ENCODE measurements at places on chromosomes 12 and 14.

GRCh38 chr12:108637222-108637971, 3.7 kb upstream of the SELPLG start:
- DNase-seq, result no peak

- DNase-seq, result no peak
Observed at GRCh38 chr12:125166041-125166440, 100.8 kb downstream of the AACS start.

GRCh38 chr14:75539561-75540478, 17.6 kb downstream of the BATF start:
- no peak for DNase-seq

DNA sequence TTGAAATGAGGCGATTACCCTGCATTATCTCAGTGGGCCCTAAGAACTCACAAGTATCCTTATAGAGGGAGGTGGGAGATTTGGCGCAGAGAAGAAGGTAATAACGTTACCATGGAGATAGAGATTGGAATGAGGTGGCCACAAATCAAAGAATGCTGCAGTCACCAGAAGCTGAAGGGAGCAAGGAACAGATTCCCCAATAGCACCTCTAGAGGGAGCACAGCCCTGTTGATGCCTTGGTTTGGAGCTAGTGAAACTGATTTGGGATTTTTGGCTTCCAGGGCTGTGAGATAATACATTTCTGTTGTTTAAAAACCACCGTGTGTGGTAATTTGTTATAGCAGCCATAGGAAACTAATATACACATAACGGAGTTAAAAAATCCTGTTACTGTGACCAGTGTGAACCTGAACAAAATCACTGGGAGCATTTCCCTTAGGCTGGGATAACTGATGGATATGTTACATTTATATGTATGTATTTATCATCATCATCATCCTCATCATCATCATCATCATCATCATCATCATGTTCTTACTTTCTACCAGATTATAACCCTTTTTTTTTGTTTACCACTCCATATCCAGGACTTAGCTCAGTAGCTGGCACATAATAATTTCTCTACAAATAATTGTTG, 100.3 kb downstream of the LIN7A start:
- DNase-seq, result no peak

- no peak for DNase-seq
Observed at GRCh38 chr12:14239350-14239934, 126.0 kb upstream of the ATF7IP start.

- DNase-seq, result no peak
Observed at GRCh38 chr12:6827437-6827911, 733 bp upstream of the P3H3 start.

DNA sequence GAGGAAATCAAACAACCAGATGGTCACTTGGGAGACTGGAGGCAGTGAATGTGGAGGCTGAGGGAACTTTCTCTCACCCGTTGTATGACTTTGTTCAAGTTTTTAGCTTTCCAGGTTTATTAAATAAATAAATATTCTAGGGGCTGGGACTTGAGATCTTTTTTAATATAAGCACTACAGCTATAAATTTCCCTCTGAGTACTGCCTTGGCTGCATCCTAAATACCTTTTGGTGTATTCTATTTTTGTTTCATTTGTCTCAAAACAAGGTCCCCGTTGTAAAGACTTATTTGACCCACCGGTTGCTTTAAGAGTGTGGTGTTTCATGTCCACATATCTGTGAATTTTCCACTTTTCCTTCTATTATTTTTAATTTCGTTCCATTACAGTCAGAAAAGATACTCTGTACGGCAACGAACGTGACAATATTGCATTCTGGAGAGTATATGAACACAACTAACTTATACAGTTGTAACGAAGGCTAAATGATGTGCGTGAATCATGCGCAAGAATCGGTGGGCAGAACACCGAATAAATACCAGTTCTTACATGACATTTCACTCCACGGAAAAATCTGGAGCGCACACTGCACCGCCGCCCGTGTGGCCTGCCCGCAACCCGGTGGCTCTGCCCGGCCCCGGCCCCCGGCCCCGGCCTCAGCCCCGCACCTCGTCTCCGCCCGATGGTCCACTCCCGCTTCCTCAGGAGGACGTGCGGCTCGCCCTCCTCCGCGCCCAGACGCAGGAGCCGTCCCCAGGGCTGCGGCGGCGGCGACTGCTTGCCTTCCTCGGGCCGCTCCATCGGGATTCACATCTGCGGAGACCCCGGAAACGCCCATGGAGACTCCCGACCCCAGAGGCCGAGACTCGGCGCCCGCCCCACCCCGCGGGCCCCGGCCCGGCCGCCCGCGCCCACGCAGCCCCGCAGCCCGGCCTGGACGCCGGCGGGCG, 602 bp downstream of the CHFR start:
- no peak for DNase-seq

DNA sequence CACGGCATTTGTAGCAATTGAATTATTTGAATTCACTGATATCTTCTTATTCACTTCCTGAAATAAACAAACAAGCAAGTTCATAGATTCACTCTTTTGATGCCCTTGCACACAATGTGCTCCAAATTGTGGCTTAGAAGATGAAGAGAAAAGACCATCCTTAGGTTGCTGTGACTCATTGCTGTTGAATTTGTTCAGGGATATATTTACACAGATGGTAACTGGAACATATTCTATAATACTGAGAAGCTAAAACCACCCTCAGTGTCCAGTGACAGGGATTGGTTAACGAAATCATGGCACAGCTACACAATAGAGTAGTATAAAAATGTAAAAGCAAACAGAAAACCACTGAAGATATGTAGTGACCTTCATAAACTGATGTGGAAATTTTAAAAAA, 3.1 kb downstream of the PRB4 start:
- DNase-seq, result no peak

DNA sequence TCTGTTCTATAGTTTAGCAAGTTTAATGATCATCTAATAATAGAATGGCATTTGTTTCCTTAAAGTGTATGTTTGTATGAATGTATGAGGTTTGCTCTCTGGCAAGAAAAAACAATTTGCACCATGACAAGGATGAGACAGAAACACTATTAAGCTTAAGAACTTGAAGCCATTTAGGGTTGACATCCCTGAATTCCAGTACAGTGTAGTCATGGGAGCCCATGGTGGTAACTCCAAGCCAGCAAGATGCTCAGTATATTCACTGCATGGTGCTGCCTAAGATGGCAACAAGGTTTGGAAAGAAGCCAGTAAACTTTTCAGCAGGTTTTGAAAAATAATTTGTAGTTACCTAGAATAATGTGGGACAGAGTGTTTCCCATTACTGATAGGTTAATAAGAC, 158.6 kb downstream of the PRIMA1 start:
- no peak for DNase-seq

DNA sequence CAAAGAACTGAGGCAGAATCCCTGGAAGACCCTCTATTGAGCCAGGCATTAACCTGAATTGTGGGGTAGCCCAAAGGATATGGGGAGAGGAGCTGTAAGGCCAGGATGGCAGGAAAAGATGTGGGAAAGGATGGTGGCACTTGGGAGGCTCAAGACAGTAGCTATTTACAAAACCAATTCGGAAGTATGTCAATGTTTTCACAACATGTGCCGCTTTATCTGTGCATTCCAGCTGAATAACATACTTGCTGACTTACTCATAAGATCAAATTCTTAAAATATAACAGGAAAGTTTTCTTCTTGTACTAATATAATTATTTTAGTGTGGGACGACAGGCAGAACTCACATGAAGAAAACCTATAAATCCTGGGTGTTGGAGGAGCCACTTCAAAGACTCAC, 10.6 kb downstream of the BBS10 start:
- no peak for DNase-seq

DNA sequence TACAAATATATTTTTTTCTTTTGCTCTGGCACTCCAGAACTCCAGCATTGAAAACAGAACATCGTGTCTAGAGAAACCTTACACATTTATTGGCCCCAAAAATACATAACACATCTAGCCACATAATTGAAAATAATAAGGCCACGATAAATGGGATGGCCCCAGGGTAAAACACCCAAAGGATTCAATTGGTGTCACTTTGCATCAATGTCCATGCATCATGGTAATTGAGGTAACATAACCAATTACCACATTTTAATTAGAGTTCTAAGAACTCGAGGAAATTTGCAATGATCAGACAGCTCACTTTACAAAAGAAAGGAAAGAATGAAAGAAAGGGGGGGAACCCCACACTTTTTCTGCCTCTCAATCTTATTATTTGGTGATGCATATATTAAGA, 151.8 kb upstream of the NPAS3 start:
- no peak for DNase-seq

GRCh38 chr12:7125632-7126227, 3.0 kb downstream of the RBP5 start:
- DNase-seq, result no peak

- no peak for DNase-seq
Observed at GRCh38 chr12:122835750-122836026, 431 bp downstream of the HIP1R start.

GRCh38 chr14:31582286-31582691, 21.1 kb downstream of the NUBPL start:
- DNase-seq, result no peak

- DNase-seq, result no peak
Observed at GRCh38 chr12:11059784-11060183, 2.3 kb downstream of the TAS2R46 start.

GRCh38 chr14:92607702-92608429, 94.3 kb downstream of the RIN3 start:
- no peak for DNase-seq

DNA sequence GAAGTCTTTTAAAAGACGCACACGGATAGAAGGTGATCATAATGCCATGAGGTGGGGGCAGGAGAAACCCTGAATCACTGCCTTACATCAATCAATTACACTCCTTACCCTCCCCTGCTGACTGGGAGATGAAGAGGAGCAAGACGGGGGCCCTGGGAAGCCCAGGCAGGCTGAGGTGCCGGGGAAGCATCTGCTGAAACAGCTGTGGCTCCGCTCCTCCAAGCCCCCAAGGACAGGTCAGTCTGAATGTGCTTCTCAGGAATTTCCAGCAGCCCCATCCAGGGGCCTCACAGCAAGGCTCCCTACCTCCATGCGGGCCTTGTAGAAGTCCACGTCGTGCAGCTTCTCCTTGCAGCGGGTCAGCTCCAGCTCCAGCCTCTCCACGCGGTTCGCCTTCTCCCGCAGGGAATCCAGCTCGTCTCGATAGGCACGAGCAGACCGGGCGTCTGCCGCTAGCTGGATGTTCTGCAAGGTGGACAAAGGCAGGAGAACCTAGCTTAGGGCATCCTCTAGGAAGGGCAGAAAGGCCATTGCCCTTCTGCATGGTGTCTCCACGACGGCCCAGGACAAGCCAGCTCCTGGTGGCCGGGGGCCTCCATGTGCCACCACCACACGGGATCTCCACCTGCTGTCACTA, 79.8 kb downstream of the CCDC88C start:
- no peak for DNase-seq

GRCh38 chr14:76088771-76089571, 62.8 kb upstream of the GPATCH2L start:
- no peak for DNase-seq

GRCh38 chr12:90173499-90174197, 465.0 kb upstream of the ATP2B1 start:
- DNase-seq, result no peak

GRCh38 chr14:32405856-32406255, 76.8 kb downstream of the AKAP6 start:
- no peak for DNase-seq

GRCh38 chr12:53241623-53242412, 9.8 kb upstream of the RARG start:
- DNase-seq, result no peak

DNA sequence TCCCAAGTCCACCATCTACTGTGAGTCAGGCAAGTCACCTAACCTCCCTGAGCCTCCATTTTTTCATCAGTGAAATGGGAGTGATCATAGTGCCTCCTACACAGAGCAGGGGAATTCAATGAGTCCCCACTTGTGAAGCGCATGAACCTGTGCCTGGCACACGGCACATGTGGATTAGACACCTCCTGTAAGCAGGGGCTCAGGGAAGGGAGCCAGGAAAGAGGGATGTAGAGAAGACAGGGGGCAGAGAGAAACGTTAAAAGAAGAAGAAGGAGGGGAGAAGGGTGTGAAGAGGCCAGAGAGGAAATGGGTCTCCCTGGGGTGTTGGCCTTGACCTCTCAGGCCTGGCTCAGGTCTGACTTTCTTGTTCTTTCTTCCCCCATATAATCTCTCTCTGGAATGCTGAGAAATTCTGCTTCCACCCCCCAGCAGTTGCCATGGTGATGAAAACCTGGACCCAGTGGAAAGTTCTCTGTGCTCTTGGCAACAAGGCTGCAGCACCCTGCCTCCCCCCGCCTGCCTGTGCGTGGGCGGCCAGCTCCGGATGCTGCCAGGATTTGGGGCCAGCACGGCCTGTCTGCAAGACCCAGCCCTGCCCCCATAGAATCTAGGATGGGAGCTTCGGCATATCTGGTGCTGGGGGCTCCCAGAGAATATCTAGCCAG, 94.5 kb downstream of the CALM1 start:
- DNase-seq, result no peak

- DNase-seq, result no peak
Observed at GRCh38 chr14:68811171-68811570, 18.3 kb upstream of the ZFP36L1 start.

DNA sequence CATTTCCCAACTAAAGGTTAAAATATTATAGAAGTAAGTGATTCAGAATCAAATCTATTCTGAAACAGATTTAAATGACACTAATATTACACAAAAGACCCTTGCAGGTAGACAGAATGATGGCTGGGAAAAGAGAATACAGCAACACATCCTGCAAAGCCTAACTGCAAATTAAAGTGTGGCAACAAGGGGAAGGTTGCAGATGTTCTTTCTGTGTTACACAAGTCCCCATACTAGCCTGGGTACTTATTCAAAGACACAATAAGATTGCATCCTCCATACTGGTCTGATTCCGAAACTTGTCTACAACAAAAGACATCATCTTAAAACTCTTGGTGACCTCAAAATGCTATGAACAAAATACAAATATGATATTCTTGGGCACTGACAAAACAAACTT, 50.5 kb downstream of the R3HDM2 start:
- DNase-seq, result no peak

DNA sequence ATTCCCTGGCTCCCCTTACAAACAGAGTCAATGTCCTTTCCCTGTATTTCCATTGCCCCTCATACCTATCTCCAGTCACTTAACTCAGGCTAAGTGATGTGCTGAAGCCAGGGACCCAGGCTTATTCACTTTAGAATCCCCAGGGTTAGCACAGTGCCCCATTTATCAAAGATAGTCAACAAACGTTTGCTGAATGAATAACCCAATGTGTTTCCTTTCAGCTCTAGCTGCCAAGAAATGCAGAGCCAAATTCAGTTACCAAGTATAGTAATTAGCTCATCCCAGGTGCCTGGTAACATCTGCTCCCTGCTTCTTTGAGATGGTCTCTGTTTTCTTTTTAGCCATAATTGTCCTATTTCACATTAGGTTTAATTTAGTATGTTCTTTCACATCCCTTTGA, 189.5 kb downstream of the PHLDA1 start:
- no peak for DNase-seq

- no peak for DNase-seq
Observed at GRCh38 chr12:128337431-128338170, 70.6 kb downstream of the TMEM132C start.
